ENCODE measurements at places on chromosomes 6 and 20.
A peak's percentile ranks its signal among the peaks of the same experiment; 100 is the strongest.

DNA sequence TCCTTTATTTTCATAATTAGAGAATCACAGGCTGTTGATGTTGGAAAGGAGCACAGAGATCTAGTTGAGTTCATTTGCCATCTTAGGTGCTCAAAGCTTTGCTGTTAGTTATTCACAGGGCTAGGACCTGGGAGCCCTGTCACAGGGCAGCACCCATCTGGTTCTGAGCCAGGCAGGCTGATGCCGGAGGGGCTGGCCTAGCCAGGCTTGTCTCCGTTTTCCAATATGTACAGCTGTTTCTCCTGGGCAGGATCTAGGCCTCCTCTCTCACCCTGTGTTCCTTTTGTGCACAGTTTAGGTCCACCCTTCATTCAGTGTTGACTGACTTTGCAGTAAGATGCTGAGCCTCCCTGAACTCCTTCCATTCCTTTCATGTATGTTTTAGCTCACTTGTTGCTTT, 33.4 kb downstream of the LRRC1 start:
- no peak for DNase-seq

- peak; percentile 63 for DNase-seq
Observed at GRCh38 chr20:58309591-58310290, at the start of gene RAB22A. Gene RAB22A, plus strand, starts transcription at chr20:58309715. Its CDS starts 262 bp downstream, at chr20:58309977.

GRCh38 chr20:5686384-5687105, 63.7 kb upstream of the SHLD1 start:
- DNase-seq = no peak

GRCh38 chr6:24949020-24949569, 13.3 kb upstream of the RIPOR2 start:
- no peak for DNase-seq

DNA sequence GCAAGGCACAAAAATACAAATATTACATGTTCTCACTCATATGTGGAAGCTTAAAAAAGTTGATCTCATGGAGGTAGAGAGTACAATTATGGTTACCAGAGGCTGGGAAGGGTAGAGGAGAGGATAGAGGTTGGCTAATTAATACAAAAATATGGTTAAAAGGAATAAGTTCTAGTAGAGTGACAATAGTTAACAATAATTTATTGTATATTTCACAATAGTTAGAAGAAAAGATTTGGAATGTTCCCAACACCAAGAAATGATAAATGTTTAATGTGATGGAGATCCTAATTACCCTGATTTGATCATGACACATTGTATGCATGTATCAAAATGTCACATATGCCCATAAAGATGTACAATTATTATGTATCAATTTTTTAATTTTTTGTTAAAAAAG, 1.8 kb downstream of the ALDH8A1 start:
- no peak for DNase-seq

GRCh38 chr20:45156713-45157112, 18.0 kb upstream of the PI3 start:
- DNase-seq = no peak

- no peak for DNase-seq
Observed at GRCh38 chr6:68615938-68616337, 19.1 kb upstream of the ADGRB3 start.

- DNase-seq = peak; percentile 94
Observed at GRCh38 chr20:57698116-57698866, 11.5 kb downstream of the PMEPA1 start.

DNA sequence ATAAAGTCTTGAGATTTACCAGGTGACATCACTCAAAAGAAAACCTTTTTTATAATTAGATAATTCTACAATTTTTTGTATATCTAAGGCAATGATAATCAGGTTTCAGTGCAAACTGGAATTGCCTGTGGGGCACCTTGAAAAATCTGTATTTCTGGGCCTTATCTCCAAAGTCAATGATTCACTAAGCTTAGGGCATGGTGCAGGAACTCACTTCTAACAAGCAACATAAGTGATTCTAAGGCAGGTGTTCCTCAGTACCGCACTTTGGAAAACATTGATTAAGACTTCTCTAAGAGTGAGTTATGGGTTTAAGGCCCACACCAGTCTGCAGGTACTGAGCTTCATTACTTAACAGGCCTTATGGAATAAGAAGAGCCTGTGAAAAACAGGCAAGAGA, 115.3 kb downstream of the COL12A1 start:
- no peak for DNase-seq

DNA sequence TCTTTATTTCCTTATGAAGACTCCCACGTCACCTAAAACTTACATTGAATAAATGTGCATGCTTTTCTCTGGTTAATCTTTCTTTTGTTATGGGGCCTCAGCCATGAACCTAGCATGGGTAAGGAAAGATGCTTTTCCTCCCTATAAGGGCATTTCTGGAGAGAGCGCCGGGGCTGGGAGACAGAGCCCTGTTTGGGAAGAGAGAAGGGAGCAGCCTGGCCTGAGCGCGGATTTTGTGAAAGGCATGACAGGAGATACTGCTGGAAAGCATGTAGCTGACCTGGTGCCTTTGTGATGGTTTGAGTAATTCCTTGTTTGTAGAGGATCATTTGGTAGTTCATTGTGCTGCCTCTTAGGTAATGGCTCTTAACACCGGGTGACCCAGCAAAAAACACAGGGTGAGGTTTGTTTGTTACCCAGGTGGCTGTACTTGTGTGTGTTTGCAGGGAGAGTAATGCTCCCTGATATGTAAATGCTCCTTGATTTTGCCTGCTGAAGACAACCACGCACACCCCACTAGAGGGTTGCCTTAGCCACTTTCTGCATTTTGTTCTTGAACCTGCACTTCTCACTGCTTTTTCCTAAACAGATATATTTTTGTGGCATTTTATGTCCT, 59.2 kb downstream of the ANKRD6 start:
- DNase-seq = no peak

GRCh38 chr6:149153693-149154092, 163.8 kb upstream of the TAB2 start:
- no peak for DNase-seq

- no peak for DNase-seq
Observed at GRCh38 chr6:90173262-90173925, 123.2 kb downstream of the BACH2 start.

DNA sequence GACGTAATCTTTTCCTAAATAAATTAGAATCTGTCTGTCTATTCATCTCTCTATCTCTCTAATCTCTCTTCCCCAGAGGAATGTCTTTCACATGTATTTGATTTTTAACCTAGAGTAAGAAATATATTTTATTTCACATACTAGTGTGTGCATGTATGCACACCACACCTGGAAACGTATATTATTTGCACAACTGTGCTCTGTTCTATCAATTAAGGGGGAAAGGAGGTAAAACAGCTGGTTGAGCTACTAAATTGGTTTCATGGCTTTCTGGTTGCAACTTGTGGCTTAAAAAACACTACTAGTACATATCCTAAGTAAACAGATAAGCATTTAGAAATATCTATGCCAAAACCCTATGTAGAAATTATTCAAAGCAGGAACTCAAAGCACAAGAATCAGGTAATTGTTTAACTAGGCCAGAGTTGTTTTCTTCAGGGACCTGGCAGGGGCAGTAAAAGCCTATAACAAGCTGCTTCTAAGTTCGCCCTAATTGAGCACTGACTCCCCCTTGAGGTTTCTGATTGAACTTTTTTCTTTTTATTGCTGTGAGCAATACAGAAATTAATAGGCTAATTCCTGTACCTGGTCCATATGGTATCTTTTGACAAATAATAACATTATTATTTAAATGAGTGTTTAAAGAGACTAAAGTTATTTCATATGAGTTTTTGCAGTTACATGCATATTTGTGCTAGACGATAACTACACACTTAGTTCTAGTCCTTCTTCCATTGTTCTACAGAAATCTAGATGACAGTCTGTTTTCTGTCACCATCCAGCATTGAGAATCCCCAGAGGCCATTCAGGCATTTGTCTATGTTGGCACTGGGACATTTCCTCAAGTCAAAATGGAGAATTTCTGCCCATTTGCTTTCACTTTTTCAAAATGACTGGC, 88.6 kb downstream of the MCHR2 start:
- DNase-seq = peak; percentile 16

DNA sequence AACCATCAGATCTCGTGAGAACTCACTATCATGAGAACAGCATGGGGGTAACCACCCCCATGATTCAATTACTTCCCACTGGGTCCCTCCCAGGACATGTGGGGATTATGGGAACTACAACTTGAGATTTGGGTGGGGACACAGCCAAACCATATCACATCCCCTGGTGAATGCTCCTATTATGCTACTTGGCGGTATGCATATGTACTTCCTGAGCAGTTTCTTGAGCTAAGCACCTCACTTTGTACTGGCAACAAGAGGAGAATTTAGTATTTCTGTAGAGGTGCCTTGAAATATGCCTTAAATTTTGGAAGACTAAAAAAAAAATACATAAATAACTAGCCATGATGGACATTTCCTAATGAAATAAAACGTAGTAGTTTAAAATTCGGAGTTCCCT, 327.2 kb upstream of the CITED2 start:
- no peak for DNase-seq

- DNase-seq = no peak
Observed at GRCh38 chr20:43178080-43178479, 11.6 kb downstream of the PTPRT start.

All from fibroblast of skin of left biceps (primary cell).